Activated T-helper 1 cell treated with Interleukin-2 at 50 U/mL for 16 hours (primary cell): ENCODE measurements at places on chromosomes 6 and 20.

DNA sequence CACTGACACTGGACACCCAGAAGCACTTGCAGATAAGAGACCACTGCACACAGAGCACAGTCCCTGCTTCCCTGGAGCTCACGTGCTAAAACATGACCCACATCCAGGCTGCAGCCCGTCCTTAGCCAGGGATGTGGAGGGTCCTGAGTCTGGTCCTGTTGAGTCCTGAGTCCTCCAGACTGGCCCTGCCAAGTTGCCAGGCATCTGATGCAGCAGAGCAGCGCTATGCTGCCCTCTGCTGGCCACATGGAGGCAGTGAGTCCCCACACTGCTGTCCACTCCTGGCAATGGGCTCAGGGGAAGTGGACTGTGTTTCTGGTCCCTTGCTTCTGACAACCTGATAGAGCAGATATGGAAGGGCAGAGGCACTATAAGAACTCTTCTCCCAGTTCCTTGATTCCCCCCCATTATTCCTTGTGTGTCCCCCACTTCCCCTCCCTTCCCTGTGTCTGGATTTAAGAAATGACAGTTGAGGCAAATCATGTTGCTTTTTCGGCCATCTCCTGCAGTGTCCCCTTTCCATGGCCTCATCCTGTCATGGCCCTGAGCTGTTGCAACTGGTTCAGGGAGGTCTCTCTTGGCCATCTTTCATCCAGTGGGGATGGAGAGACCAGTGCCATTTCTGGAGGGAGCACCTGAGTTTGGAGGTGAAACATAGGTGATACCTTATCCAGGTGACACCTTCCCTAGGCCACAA lies 86.0 kb downstream of the DHX35 start:
- DNase-seq = peak; percentile 52

- no peak for DNase-seq
These were observed 72.0 kb upstream of the SCGN start for GRCh38 chr6:25579902-25580495.

GRCh38 chr6:158667360-158667981 lies 17.6 kb downstream of the SYTL3 start:
- DNase-seq = no peak

- DNase-seq = no peak
These were observed 144.8 kb upstream of the LAMA2 start for GRCh38 chr6:128738112-128738511.

GRCh38 chr6:110033101-110033500 lies 55.0 kb downstream of the GPR6 start:
- DNase-seq = no peak

- DNase-seq = no peak
These were observed 30.6 kb downstream of the TMEM74B start for GRCh38 chr20:1154226-1154625.

- no peak for DNase-seq
These were observed 75.0 kb downstream of the BCKDHB start for GRCh38 chr6:80181352-80182081.

- DNase-seq = no peak
These were observed 226.1 kb upstream of the FERMT1 start for GRCh38 chr20:6348908-6349307.

DNA sequence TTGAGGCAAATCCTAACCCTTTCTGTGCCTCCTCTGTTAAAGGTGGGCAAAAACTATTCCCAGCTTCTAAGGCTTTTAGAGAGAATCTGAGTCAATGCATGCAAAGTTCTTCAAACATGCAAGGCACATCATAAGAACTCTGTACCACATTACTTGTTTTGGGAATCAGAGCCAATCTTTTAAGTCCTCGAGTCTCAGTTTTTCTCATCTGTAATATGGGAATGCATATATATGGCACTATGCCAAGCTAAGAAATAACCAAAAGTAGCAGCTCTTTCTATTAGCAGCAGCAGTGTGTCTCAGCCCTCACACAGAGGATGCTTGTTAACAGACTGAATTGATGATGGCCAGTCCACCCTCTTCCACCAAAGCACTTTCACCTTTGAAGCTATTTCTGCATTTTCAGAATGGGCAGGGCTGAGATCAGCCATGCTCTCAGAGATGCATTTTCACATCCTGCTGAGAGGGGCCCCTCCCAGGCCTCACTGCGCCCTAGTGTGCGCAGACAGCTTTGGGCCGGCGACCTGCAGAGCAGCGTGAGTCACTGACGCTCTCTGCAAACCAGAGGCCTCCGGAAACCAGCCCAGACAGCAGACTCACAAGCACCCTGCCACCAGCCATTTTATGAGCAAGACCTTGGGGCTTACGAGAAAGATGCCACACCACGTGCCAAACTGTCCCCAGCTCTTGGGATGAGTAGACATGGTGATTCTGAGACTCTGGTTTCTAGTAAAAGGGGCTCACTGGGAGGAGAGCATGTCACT lies 138.0 kb downstream of the NFATC2 start:
- peak; percentile 87 for DNase-seq

DNA sequence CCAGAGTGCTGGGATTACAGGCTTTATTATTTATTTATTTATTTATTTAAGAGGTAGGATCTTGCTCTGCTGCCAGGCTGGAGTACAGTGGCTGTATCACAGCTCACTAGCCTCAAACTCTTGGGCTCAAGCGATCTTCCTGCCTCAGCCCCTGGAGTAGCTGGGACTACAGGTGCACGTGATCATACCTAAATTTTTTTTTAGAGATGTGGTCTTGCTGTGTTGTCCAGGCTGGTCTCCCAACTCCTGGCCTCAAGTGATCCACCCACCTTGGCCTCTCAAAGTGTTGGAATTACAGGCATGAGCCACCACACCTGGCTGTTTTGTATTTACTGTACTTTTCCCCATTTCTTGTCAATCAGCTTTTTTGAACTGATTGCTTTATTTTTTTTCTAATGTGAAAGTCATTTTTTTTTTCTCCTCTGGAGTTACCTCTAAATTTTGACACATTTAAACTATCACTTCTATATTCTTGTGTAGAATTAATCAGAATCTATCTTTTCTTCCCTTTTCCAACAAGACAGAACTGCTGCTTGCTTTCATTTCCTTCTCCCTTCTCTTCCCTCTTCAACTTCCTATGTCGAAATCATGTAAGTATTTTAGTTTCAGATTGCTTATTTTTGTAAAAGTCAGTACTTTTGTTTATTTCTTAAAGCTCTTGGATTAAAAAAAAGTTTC lies 12.0 kb downstream of the PANK2 start:
- DNase-seq = no peak

- no peak for DNase-seq
These were observed 28.0 kb upstream of the ZNF217 start for GRCh38 chr20:53621482-53622246.

DNA sequence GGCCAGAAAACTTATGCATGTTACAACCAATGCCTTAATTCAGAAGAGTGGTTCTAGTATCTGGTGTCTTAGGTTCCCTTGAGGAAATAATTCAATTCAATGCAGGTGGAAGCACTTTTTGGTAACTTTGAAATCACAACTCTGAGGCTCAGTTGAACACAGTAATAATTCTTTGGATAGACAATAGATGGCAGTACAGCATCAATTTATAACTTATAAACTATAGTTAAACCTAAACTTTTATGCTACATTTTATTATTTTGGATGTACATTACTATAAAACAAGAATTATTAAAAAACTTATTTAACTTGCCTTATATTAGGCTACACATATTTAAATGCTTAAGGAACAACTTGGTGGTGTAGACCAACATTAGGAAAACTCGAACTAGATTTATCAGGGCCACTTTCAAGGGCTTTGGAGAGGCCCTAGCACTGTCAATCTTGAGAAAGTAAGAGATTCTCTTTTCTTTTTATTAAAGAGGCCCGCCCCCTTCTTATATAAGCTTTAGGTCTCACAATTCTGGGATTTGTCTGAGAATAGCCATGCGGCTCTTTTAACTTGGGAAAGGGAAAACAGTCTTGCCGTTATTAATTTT lies 85.9 kb downstream of the CRYBG1 start:
- DNase-seq = no peak

- DNase-seq = no peak
These were observed 83.2 kb upstream of the B3GAT2 start for GRCh38 chr6:71040043-71040442.

- DNase-seq = no peak
These were observed 4.3 kb upstream of the BTN3A2 start for GRCh38 chr6:26360451-26361416.
